NCI-H2171 treated with DMSO at 0.1 percent for 48 hours (cell line): ENCODE measurements at places on chromosomes 2 and 18.

- peak; percentile 79 for DNase-seq
Observed at GRCh38 chr2:216698895-216699294, 3.5 kb upstream of the IGFBP5 start.

- DNase-seq = peak; percentile 18
Observed at GRCh38 chr2:135093670-135094330, 41.7 kb downstream of the RAB3GAP1 start.

DNA sequence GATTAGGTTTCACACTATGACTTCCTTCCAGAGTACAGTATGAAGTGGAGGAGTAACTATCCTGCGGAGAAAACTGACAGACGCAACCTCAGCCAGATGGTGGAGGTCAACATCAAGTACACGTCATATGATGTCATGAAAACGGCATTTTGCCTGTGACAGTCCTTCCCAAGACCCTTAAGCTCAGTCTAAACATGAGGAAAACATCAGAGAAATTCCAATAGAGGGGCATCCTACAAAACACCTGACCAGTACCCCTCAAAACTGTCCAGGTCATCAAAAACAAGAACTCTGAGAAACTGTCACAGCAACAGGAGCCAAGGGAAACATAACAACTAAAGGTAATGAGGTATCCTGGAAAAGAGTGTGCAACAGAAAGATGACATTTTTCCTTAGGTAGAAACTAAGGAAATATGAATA lies 1.7 kb downstream of the RNU4ATAC start:
- peak; percentile 61 for DNase-seq

DNA sequence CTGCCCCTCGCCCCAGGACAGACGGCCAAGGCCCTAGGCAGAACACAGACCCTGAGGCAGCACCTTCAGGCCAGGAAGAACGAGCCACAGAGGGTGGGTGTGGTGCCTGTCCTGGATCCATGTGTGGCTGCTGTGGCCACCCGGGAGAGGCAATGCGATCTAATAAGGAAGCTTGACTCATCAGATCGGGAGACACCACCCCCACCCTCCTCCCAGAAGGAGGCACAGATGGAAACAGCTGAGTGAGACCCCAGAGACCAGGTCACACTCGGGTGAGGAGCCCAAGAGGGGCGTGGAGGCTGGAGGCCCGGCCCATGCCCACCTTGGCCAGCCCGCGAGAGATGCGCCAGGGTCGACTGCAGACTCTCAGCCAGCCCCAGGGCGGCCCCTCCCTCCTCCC lies 20.3 kb downstream of the KCNG2 start:
- DNase-seq = no peak

- DNase-seq = no peak
Observed at GRCh38 chr2:160394153-160394552, 99.5 kb downstream of the RBMS1 start.

- DNase-seq = no peak
Observed at GRCh38 chr2:99786636-99787390, 297.0 kb upstream of the REV1 start.

GRCh38 chr2:26959331-26959730 lies 11.1 kb upstream of the MAPRE3 start:
- no peak for DNase-seq

- no peak for DNase-seq
Observed at GRCh38 chr2:23203383-23203782, 181.6 kb upstream of the KLHL29 start.

GRCh38 chr18:811182-811891 lies 705 bp downstream of the YES1 start:
- no peak for DNase-seq

DNA sequence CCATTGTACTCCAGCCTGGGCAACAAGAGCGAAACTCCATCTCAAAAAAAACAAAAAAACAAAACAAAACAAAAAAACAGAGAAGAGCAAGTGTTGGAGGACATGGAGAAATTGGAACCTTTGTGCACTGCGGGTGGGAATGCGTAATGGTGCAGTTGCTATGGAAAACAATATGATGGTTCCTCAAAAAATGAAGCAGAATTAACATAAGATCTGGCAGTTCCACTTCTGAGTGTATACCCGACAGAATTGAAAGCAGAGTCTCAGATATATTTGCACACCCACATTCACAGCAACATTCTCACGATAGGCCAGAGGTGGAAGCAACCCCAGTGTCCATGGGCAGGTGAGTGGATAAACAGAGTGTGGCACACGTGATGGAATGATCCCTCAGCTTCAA lies 11.0 kb upstream of the RALB start:
- no peak for DNase-seq

GRCh38 chr2:235116885-235117492 lies 165.2 kb downstream of the SH3BP4 start:
- DNase-seq = peak; percentile 61

GRCh38 chr2:239704737-239705136 lies 303.9 kb upstream of the HDAC4 start:
- no peak for DNase-seq

GRCh38 chr18:77054288-77054605 lies 78.3 kb downstream of the MBP start:
- peak; percentile 77 for DNase-seq

GRCh38 chr18:1619507-1619906 lies 714.8 kb downstream of the ADCYAP1 start:
- DNase-seq = no peak

DNA sequence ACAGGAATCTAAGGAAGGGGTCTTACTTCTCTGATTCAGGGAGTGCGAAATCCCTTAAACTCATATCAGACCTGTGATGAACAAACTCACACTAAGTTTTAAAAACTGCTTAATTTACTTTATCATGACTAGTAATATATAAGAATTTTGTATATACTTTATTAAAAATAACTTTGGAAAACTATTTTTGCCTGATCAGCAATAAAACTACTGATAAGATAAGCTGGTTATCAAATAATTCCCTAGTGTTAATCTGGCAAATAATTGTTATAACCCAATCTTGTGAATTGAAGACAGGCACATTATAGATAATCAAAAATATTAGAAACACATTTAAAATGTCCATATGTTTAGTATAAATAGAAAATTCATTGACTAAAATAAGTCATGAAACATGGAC lies 23.7 kb upstream of the DSC3 start:
- no peak for DNase-seq

GRCh38 chr2:3642521-3643215 lies 15.3 kb upstream of the ALLC start:
- DNase-seq = no peak
